ENCODE measurements at places on chromosomes 2 and 18.

DNA sequence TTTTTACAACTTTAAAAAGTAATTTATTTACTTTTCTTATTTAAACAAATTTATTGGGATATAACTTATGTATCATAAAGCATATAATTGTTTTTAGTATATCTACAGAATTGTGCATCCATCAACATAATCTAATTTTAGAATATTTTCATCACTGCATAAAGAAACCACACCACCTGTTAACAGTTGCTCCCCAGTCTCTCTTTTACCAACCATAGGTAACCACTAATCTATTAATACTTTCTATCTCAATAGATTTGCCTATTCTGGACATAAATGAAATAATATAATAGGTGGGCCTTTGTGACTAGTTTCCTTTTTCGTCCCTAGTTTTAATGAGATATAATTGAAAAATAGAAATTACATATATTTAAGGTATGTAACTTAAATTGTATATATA, 90.6 kb downstream of the ADAM23 start:
- no peak for DNase-seq

DNA sequence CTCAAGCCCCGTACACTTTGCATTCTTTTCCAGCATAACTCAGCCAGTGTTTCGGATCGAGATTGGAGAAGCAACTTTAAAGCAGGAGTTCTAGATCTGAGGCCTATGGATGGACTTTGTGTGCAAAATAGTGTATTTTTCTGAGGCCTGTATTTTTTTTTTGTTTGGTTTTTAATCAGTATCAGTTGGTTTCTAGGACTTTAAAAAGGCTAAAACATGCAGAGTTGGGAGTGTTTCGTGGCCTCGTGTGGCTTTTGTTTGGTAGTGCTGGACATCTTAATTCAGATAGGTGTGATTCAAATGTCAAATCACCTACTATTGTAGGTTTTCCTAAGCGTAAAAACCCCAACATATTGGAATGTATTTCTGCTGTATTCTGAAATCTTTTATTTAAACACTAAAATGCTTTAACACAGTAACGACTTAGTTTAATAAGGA, 282 bp upstream of the PUS10 start:
- DNase-seq = no peak

GRCh38 chr2:201950606-201951005, 83.0 kb upstream of the FZD7 start:
- no peak for DNase-seq

DNA sequence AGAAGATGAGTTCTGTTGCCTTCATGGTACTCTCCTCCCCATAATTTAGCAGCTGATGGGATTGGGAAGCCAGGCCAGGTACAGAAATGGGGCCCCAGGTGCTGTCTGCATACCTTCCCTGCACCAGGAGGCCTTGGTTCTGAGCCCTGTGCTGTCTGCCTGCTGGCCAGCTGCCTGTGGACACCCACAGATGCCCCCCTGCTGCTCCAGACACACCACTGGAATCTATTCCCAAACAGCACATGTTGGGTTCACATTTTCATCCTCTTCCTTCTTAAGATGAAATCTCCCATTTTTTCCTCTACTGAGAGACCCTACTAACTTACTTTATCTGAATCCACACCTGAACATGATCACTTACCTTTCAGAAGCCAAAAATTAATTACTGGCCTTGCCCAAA, 152.0 kb upstream of the CCDC68 start:
- DNase-seq = no peak

GRCh38 chr2:102790091-102790455, 28.2 kb downstream of the TMEM182 start:
- no peak for DNase-seq

DNA sequence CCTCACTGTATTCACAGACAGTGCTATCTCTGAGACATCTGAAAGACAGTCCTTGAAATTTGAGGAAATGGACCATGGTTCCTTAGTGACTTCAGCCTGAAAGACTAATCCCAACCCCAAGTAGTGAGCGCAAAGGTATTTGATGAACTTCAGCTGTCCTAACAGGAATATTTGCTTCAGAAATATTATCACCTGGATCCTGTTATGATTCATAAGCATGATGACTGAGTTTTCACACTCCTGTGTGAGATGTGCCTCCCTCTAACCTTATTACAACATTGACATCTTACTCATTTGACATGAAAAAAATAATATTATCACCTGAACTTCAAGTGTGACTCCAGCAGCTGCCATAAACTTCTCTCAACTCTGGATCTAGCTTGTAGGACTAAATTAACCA, 11.6 kb upstream of the MRPL19 start:
- no peak for DNase-seq

DNA sequence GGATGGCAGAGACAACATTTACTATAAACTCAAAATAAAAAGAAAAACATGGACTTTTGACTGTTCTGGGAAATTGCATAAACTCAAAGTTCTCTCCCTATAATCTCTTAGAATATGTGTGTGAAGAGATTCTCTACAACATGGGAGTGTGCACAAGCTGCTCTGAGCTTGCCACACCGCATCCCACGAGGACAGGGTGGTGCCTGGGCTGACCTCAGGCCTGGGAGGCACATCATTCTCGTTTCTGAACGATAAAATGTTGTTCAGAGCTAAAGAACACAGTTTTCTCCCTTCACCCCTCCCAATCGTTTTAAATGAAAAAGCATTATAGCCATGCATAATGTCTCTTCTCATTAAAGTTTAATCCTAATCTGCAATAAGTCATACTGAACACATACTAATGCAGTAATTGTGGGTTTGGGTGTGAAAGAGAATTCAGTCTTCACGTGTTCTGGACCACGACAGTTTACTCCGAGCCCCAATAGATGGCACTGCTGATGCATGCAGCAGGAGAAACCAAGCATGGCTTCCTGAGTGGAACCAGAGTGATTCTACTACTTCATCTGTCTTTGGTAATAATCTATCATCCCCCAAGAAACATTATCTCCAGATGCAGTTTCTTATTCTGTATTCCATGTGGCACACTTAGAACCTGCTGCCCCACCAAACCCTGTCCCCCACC, 46.9 kb upstream of the LAMA1 start:
- DNase-seq = no peak

GRCh38 chr18:57819671-57820460, 16.8 kb upstream of the ATP8B1 start:
- no peak for DNase-seq

- DNase-seq = no peak
Measured at GRCh38 chr2:201441409-201441808, 9.8 kb downstream of the TRAK2 start.

- DNase-seq = no peak
Measured at GRCh38 chr2:184178229-184178628, 420.1 kb upstream of the ZNF804A start.

GRCh38 chr2:169462896-169463695, 16.2 kb upstream of the BBS5 start:
- no peak for DNase-seq

- no peak for DNase-seq
Measured at GRCh38 chr18:23924813-23925212, 89.7 kb upstream of the TTC39C start.

DNA sequence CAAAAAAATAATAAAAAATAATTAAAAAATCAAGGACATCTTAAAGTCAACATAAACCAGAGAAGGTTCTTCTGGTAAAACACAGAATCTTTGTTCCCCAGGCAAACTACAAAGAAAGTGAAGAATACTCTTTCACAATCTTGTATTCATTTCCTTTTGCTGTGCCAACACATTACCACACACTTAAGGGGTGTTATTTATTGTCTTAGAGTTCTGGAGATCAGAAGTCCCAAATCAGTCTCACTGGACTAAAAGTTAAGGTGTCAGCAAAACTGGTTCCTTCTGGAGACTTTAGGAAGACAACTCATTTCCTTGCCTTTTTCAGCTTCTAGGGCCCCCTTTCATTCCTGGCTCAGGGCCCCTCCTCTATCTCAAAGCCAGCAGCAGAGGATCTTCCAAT, 12.2 kb upstream of the CAB39 start:
- DNase-seq = no peak

DNA sequence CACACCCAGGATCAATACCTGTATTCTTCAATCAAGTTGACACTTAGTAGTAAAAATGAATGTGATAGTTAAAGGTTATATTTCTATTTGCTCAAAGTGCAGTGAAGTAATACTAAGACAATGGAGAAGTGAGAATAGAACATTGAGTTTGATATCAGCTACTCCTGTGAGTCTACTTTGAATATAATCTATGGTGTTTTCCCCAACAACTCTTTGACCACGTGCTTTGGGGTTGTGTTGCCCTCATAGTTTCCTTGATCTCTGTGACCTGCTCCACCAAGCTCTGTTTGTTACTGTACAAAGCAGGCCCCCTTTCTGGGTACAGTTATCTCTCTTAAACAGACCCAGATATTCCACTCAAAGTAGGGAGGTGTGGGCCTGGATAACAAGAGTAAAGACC, 222.9 kb downstream of the GALR1 start:
- DNase-seq = no peak

- DNase-seq = peak; percentile 37
Measured at GRCh38 chr2:230472621-230473018, 56.6 kb downstream of the SP100 start.

GRCh38 chr2:45137966-45138695, 128.9 kb upstream of the SIX2 start:
- DNase-seq = no peak

- DNase-seq = no peak
Measured at GRCh38 chr18:68557183-68557582, 157.7 kb downstream of the TMX3 start.

DNA sequence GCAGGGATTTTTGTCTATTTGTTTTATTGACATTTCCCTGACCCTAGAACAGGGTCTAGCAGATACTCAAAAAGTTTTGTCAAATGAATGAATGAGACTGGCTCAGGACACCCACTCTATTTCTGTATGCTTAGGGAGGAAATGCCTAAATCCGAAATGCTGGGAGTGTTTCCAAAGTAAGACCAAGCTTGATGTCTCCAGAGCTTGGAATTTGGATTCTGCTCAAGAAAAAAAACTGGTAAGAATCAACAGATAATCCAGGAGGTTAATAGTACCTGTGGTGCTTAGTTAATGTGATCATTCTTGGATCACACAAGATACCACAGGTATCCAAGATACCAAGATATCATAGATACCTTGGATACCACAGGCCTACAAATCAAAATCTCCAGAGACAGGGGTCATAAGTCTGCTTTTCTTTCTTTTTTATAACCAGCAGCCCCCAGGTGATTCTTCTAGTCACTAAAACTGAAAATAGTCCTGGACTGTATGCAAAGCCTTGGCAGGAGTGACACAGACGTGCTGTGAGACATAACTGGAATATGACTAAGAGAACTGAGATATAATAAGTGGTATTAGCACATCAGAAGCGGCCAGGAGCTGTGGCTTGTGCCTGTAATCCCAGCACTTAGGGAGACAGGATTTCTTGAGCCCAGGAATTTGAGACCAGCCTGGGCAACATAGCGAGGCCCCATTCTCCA, 39.9 kb upstream of the SP3 start:
- no peak for DNase-seq

DNA sequence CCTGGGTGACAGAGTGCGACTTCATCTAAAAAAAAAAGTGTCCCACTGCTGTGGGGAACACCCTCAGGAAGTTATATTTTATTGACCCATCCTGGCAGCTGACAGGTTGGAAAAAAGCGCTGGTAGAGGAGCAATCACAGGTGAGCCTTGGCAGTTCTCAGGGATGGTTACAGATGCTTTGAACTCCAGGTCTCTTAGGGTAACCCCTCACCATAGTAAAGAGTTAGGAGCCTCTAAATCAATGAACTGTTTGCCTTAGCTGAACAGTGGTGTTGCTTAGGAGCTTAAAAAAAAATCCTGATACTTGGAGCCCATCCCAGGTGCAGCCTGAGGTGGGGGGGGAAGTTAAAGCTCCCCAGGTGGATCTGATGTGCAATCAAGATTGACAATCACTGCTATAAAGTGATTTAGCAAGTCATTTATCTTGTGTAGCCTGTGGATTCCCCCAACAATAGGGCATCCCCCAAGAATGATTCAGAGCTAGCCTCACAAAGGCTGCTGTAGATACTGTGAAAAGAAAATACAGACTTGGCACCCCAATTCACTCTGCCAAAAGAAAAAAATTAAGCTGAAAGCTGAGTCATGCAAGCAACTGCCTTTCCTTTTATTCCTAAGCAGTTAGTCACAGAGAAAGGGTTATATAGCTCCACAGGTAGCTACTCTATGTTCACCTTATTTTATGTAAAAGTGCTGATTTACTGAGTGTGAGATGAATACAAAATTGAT, 14.8 kb downstream of the SLC16A14 start:
- DNase-seq = no peak

- DNase-seq = no peak
Measured at GRCh38 chr2:50786345-50786744, 245.6 kb downstream of the NRXN1 start.

DNA sequence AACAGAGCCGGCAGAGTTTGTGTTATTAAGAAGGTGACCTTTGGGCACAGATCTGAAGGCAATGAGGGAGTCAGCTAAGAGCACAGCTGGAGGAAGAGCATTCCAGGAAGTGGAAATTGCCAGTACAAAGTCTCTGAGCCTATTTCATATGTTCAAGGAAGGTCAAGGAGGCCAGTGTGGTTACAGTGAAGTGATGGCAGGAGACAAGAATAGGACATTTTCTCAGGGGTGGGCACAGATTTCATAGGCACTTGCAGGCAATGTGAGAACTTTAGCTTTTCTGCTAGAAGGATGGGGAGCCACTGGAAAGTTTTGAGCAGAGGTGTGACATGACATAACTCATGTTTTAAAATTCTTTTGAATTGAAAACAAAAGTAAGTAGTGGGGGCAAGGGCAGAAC, 50.3 kb downstream of the ARHGAP25 start:
- no peak for DNase-seq

- no peak for DNase-seq
Measured at GRCh38 chr18:26421931-26422330, 126.4 kb downstream of the KCTD1 start.

GRCh38 chr2:215003001-215003400, 135.4 kb downstream of the ABCA12 start:
- no peak for DNase-seq

DNA sequence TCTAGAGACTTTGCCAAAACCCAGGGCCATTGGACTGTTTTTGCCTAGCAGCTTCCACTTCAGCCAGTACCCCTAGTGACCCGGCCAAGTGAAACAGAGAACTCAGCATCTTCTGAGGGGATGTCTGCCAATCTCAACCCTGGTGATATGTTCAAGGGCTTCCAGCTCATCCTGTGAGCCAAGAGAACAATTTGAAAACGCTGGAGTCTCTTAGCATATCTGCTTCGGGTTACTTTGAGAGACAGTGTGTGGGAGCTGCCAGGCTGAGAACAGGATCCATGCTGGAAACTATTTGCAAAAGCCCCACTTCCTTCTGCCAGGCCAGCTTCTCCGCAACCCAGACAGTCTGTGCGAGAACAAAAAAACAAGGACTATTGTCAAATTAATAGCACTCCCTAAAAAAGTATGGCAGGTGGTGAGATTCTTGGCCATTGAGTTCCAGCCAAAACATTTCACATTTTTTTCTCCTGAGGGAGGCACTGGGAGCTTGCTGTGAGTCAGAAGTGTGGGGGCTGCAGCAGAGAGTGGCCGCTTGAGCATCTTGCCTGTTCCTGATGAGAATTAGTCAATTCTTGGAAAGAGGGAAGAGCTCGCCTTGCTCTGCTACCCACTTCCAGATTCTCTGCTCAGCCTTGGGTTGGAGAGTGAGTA, 395.6 kb upstream of the TRIB2 start:
- no peak for DNase-seq

GRCh38 chr18:10317864-10318690, 136.4 kb upstream of the APCDD1 start:
- no peak for DNase-seq
